Activated naive CD4-positive, alpha-beta T cell treated with Interleukin-2 at 50 U/mL for 16 hours (primary cell): ENCODE measurements at places on chromosomes 4 and X.
A peak's percentile ranks its signal among the peaks of the same experiment; 100 is the strongest.

DNA sequence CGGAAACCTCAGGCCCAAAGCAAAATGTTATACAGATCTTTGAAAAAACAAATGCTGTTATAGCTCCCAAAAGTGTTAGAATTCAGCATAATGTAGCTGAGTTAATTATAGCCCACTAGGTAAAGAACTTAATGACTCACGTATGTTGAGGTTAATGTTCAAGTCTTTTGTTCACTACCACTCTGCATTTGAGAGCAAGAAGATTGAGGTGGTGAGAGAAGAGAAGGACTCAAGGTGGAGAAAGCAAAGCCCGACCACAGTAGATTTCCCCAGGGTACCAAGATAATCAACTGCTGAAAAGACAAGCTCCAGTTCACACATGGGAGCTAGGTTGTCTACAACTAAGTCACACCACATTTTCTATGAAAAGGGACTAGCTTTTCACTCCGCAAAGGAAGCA, 480.2 kb downstream of the DTHD1 start:
- no peak for DNase-seq

DNA sequence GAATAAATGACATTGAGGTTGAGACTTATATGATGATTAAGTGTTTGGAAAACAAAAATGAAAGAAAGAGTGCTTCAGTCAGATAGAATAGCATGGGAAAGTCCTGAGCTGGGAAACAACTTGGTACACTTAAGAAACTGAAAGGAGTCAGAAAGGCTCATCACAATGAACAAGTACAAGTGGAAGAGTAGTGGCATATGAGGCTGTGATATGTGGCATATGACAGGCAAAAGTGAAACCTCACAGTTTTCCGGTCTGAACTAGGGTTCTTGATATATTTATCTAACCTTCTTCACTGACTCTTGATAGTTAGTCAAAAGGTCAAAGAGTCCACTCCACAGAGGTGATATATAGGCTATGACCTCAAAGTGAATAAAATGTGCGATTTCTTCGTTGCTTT, 537.1 kb upstream of the CXorf51A start:
- DNase-seq: no peak

DNA sequence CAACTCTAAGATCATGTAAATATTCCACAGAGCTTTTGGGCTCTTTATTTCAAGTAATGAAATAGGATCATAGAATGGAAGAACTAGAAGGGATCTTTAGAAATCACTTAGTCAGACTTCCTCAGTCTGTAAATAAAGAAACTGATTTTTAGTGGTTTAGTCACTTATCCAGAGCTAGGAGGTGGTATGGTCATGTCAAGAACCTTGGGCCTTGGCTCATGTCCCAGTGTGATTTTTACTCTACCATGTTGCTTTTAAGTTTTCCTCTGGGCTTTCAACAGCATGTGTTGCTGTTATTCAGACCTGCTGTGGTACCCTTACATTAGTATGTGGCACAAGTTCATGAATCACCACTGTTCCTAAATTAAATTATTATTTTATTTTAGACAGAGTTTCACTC, 184.9 kb downstream of the FRAS1 start:
- DNase-seq: no peak

- DNase-seq: no peak
These were observed 87.6 kb upstream of the RPL34 start for GRCh38 chr4:108532738-108533137.

GRCh38 chr4:149965206-149965605, 113.0 kb upstream of the DCLK2 start:
- no peak for DNase-seq

DNA sequence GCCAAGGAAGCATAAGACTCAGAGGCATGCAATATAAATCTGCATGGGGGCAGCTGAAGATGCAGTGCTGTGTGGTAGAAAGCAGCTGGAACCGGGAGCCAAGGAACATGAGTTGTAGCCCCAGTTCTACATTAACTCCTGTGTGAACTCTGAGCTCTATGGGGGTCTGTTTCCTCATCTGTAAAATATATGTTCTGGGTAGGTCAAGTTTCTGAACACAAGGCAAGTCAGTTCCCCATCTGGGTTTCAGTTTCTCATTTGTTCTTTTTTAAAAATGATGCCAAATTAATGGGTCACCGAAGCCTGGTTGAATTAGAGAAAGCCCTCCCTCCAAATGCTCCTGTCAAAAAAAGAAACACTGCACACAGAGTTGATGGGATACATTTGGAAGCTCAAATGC, 24.0 kb downstream of the UNC5C start:
- no peak for DNase-seq

- no peak for DNase-seq
These were observed 24.0 kb upstream of the PCDH7 start for GRCh38 chr4:30696191-30696590.

GRCh38 chr4:7867701-7868435, 71.8 kb downstream of the AFAP1 start:
- DNase-seq: peak; percentile 32

GRCh38 chr4:107018344-107018735, 17.8 kb downstream of the DKK2 start:
- no peak for DNase-seq

- DNase-seq: no peak
These were observed 6.4 kb downstream of the ELK1 start for GRCh38 chrX:47643926-47644325.

GRCh38 chr4:161647757-161648156, 516.0 kb downstream of the FSTL5 start:
- DNase-seq: no peak

DNA sequence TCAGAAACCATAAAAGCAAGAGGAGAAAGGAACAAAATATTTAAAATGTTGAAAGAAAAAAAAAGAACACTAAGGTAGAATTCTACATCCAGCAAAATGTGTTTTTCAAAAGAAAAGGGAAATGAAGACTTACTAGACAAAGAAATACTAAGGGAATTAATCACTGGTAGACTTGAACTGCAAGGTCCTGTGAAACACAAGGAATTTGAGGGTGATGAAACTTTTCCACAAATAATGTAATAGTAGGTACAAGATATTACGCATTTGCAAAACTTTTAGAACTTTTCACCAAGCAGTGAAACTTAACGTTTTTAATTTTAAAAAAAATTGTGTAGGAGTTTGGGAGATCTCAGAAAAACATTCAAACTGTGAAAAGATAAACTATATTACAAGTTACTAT, 180.3 kb upstream of the MAGEB16 start:
- no peak for DNase-seq

DNA sequence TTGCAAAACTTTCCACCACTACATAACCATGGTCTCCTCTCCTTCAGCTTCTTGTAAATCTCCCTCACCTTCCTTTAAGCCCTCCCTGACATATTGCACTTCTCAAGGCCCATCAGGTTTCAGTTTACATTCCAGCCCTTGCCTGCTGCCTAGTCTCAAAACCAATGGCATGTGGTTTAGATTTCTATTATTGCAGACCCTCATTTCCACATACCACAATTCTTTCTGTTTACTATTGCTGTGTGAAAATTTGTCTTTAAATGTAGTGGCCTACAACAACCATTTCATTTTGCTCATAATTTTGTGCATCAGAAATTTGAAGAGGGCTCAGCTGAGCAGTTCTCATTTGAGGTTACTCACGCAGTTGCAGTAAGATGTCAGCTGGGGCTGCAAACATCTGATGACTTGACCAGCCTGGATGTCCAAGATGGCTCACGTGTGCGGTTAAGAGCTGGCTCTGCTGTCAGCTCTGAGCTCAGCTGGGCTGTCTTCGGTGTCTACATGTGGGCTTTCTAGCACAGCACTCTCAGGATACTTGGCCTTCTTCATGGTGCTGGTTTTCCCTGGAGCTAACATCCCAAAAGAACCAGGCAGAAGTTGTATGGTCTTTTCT, 29.9 kb upstream of the SOD3 start:
- no peak for DNase-seq

- DNase-seq: peak; percentile 23
These were observed 28.5 kb downstream of the PHEX start for GRCh38 chrX:22060415-22061280.

DNA sequence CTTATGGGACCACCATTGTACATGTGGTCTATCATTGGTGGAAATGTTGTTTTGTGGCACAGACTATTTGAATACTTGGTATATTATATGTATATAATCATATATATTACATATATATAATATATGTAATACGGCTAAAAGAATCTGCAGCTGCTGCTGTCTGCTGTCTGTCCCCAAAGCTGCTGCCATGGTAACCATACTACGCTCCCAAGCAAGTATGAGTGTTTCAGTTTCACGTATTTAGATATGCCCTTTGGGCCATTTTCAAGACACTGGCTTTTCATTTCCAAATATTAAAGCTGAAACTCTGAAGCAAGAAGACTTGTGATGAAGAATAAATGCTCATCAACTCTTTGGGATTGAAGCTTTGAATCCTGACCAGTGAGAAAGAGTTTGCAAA, 42.0 kb upstream of the ARSJ start:
- no peak for DNase-seq

- DNase-seq: no peak
These were observed 28.0 kb downstream of the MGAT4D start for GRCh38 chr4:140469791-140470733.

GRCh38 chr4:9859810-9860209, 78.4 kb downstream of the DRD5 start:
- no peak for DNase-seq

DNA sequence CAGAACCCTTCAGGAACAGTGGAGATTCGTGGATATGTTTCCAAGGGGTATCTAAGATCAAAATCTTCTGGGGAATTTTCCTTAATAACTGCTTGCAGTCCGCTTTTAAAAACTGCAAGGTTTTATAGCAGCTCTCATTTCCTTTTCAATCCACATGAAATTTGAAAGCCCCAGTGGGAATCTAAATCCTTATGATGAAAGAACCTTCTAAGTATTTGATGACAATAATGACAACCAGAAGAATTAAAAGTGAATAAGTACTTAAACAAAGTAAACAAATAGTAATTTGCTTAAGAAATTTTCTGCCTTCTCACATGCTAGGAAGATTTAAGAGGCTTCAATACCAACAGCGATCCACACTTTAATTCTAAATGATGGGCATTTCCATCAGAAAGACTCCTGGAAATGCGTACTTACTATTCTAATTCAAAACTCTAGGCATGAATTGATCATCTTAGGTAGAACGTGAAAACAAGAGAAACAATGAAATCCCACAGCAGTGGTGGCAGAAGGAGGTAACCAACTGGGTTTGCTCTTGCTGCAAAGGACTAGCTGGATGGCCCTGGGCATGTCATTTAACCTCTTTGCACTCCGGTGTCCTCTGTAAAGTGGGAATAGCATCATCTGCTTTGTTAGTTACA, 37.6 kb upstream of the S100G start:
- DNase-seq: no peak

DNA sequence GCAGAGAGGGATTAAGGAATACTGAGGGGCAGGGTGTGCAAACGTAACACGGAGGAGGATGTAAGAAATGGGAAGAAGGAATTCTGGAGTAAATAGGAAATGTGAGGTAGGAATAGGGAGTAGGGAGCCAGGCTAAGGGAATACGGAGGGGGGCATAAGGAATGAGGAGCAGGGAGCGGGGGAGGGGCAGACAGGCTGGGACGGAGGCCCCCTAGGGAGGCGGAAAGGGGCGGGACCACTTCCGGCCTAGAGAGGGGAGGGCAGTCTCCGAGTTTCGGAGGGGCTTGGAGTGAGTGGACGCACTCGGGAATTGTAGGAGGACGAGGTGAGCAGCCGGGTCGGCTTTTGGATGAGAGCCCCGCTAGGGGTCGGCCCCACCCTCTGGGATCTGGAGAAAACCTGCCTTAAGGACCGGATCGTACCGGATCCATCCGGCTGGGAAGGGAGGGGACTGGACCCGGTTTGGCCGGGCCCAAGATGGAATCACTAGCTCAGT, 612 bp downstream of the MAGED2 start:
- DNase-seq: peak; percentile 36

- DNase-seq: no peak
These were observed 133.3 kb downstream of the DCK start for GRCh38 chr4:71126719-71127118.

DNA sequence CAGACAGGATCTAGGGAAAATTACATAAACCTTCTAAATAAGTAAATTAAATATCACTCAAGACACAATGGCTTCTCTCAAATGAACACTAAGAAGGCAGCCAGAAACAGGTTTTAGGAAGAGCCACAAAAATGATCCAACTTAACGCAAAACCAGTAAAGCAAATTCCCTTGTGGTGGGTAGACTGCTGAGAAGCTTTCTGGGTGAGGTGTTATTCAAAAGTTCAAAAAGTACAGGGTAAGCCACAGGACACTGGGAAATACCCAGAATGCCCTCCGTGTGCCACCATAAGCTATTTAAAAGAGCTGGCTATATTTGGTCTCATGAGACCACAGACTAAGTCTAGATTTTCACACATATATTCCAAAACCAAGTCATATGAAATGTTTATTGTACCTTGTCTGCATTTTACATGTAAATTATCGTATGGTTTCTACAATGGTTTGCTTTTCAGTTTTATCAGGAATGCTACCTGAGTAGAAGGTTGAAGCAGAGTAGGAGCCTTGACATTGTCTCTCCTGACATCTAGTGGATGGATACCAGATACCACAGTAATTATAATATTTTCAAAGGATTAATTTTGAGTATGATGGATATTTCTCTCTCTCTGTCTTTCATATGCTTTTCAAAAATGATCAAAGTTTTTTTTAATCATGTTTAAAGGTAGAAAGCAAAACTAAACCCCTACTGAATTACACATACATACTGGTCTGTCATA, 109.3 kb upstream of the KLHL13 start:
- DNase-seq: no peak

- DNase-seq: no peak
These were observed 573.8 kb upstream of the NDST4 start for GRCh38 chr4:115687052-115687755.

DNA sequence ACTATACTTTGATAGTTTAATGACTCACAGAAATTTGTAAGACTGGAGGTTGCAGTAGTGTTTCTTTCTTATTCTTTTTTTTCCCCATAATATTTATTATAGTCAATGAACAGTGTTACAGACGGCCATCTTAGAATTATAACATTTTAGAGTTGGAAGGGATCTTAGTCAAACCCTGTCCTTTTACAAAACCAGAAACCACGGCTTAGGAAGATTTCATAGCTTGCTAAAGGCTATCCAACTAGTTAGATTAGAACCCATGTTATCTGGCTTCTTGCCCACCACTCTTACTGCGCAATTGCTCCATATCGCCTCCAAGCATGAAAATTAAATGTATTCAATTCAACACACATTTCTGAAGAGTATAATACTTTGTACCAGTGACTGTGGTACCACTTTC, 1.1 kb downstream of the XIAP start:
- DNase-seq: no peak
